ENCODE measurements at places on chromosomes 11 and 22. TPM values are rescaled to one million over a fixed set of nuclear protein-coding genes. Genes with fewer than 3 reads are reported as not detected.

The PACSIN2 gene
- 68.8 TPM for polyA plus RNA-seq

The ACAD8 gene
- 15.0 TPM for polyA plus RNA-seq

The SLC5A12 gene
- polyA plus RNA-seq, result not detected

DNA sequence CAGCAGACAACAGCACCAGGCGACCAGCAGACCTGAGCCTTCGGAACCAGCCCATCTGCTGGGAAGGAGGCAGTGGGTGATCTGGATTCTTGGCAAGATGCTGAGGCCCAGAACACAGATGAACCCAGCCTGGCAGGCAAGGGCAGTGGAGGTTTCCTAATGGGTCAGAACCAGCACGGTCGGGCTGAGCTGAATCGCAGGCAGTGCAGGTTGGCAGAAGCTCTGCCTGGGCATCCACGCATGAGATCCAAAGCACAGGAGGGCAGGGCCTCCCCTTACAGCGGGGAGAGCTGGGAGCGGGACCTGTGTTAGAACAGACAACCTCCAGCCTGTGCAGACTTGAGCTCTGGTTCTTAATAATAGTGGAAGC is 47.5 kb downstream of the DSCAML1 start:
- no peak overlapping the region for H3K27ac ChIP-seq
- H3K27me3 ChIP-seq, result no peaks in the 10 kb centered on the region
- DNase-seq, result no peak

DNA sequence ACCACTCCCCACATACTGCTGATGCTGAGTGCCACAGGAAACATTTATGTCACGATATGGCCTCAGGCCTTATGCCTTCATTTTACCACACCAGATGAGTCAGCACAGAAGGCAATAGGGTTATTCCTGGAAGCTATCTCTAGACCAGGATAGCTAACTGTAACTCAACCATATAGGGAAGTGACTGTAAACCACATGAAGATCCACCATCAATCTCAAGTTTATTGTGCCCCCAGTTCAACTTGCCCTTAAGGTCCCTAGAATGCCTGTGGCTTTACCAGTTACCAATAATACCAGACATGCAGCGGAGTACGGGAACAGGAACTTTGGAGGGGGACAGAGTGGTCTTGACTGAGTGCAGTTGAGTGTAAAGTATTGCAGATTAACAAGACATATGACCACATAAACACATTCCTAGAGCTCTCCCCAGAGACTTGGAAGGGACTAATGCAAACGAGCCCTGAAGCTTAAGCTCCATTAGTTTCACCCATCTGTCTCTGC is 180.9 kb downstream of the KIF18A start:
- no peak overlapping the region for H3K4me3 ChIP-seq
- no peaks in the 10 kb centered on the region for H3K4me1 ChIP-seq
- no peaks in the 10 kb centered on the region for H3K36me3 ChIP-seq
- no peak overlapping the region for H3K27ac ChIP-seq
- no peaks in the 10 kb centered on the region for H3K27me3 ChIP-seq

DNA sequence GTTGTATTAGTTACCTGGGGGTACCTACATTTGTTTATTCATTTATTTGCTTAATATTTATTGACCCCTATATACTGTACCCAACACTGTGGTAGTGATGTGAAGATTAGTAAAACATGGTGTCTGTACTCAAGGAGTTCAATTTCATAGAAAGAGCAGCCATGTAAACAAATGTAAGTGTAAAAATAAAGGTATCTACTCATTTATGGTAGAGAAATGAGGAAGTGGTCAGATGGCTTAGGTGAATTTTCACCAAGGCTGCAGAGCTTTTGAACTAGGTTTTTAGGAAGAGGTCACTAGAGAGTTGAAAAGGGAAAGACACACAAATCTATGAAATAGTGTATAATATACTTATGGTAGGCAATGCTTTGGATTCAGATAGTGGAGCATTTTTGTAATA is 11.1 kb downstream of the CTR9 start:
- H3K27me3 ChIP-seq, result no peaks in the 10 kb centered on the region
- no peak overlapping the region for H3K4me3 ChIP-seq

- H3K4me1 ChIP-seq, result peaks cover 80% of the 10 kb centered on the region
- H3K4me3 ChIP-seq, result no peak overlapping the region
- H3K27me3 ChIP-seq, result no peaks in the 10 kb centered on the region
- peak overlapping the region; percentile 30 for H3K27ac ChIP-seq
- no peak for DNase-seq
These were observed 27.8 kb upstream of the MYH9 start for GRCh38 chr22:36415415-36416168.

- H3K27me3 ChIP-seq, result no peaks in the 10 kb centered on the region
- H3K4me1 ChIP-seq, result peaks cover 16% of the 10 kb centered on the region
- no peak overlapping the region for H3K27ac ChIP-seq
- DNase-seq, result no peak
- no peaks in the 10 kb centered on the region for H3K36me3 ChIP-seq
These were observed 9.8 kb downstream of the RELT start for GRCh38 chr11:73386016-73386415.

DNA sequence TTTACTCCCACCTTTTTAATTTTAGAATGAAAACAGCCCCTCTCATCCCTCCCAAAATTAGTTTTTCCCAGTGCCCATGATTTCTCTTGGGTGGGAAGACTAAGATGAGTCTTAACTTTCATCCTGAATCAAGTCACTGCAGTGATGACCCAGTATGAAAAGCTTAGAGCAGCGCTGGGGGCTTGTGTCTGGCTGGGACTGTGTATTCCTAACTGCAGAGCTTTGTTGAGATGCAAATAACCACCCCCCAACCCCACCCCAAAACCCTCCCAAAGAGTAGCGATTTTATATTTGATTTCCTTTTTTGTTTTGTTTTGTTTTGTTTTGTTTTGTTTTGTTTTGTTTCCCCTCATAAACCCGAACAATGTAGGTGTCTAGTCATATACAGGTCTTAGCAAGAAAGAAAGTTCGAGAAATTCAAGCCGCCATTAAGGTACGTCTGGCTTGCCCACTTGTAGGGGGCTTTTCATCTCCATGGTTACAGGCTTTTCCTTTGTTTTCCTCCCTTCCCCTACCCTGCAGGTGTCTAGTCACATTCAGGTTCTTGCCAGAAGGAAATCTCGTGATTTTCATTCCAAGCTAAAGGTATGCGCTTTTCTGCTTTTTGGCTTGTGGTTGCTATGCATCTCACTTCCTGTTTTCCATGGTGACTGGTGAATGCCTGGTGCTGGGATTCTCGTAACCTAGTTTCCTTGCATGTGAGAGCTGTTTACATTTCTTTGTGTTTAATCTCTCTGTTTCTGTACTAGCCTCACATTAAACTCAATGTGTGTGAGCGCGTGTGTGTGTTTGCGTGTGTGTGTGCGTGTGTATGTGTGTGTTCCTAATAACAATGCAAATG is 144.6 kb upstream of the RASSF10 start:
- no peak overlapping the region for H3K4me3 ChIP-seq
- peaks cover 9% of the 10 kb centered on the region for H3K4me1 ChIP-seq
- H3K27ac ChIP-seq, result no peak overlapping the region
- no peak for DNase-seq
- H3K27me3 ChIP-seq, result no peaks in the 10 kb centered on the region
- H3K36me3 ChIP-seq, result peaks cover 3% of the 10 kb centered on the region

- H3K27me3 ChIP-seq, result no peaks in the 10 kb centered on the region
- H3K4me3 ChIP-seq, result no peak overlapping the region
- H3K36me3 ChIP-seq, result no peaks in the 10 kb centered on the region
- no peak overlapping the region for H3K27ac ChIP-seq
- no peak for DNase-seq
These were observed 142.3 kb upstream of the MTNR1B start for GRCh38 chr11:92827132-92827531.

GRCh38 chr11:8289492-8289918 is 25.8 kb upstream of the LMO1 start:
- no peak overlapping the region for H3K27ac ChIP-seq
- no peaks in the 10 kb centered on the region for H3K4me1 ChIP-seq
- no peaks in the 10 kb centered on the region for H3K36me3 ChIP-seq

- H3K4me1 ChIP-seq, result no peaks in the 10 kb centered on the region
- H3K27me3 ChIP-seq, result no peaks in the 10 kb centered on the region
- H3K4me3 ChIP-seq, result no peak overlapping the region
These were observed 106.2 kb downstream of the LRRC32 start for GRCh38 chr11:76564364-76564763.

DNA sequence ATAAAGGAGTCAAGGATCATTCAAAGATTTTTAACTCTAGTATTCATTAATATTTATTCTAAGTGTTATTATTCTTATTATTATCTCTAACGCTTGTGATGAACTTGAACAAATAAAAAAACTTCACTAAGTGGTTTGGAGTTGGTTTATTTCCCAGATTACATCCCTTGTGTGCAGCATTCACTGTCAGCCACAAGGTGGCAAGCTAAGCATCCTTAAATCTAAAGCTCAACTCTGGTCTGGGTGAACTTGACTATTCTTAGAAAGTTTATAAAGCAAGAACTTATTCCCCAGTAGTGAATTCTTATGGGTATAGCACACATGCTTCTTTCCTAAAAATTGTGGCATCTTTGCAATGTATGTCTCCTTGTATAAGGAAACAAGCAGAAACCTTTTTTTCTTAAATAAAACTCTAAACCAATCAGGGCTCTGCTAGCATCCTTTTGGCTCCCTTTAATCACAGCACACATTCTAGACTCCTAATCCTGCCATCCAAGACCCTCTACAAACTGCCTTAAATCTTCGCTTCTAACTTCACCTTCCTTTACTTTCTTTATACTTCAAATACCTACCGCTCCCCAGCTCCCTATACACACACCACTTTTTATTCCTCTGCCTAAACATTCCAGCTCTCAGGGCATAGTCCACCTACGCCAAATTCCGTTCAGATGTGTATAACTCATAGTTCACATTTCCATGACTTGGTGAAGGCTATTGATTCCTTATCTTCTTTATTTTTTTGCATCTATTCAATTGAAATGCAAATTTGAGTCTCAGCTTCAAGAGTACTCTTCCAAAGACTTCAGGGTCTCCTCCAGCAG is 1068.8 kb downstream of the DLG2 start:
- H3K4me1 ChIP-seq, result peaks cover 12% of the 10 kb centered on the region
- no peaks in the 10 kb centered on the region for H3K27me3 ChIP-seq
- no peaks in the 10 kb centered on the region for H3K36me3 ChIP-seq

GRCh38 chr11:74849525-74850391 is 99.1 kb downstream of the XRRA1 start:
- peak overlapping the region; percentile 66 for H3K27ac ChIP-seq
- H3K4me1 ChIP-seq, result peaks cover 27% of the 10 kb centered on the region
- H3K36me3 ChIP-seq, result peaks cover 11% of the 10 kb centered on the region
- DNase-seq, result peak; percentile 95
